Foreskin fibroblast (primary cell): ENCODE measurements at places on chromosomes 12 and 14.

- no peak for DNase-seq
These were observed 7.7 kb upstream of the TMEM132D start for GRCh38 chr12:129911428-129912049.

- DNase-seq, result no peak
These were observed 50.5 kb downstream of the TTC9 start for GRCh38 chr14:70692210-70692609.

DNA sequence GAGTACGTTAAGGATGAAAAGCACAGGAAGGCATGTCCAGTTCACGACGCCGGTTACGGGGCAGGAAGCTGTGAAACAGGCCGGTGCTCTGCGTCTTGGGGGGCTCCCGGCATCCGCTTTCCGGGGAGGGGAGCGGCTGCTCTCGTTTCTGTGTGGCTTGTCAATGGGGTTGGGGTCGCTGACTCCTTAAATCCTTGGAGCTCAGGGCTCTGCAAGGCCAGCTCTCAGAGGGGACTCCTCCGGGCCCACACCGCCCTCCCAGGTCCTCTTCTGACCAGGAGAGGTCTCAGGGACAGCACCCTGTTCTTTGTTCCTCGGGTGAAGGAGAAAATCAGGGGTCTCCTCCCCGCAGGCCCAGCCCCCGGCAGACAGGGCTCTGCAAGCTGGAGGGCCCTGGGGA, 78.1 kb downstream of the GALNT9 start:
- no peak for DNase-seq

GRCh38 chr12:89468648-89469326, 55.8 kb downstream of the GALNT4 start:
- DNase-seq, result no peak

GRCh38 chr12:50120521-50120920, 8.5 kb downstream of the COX14 start:
- DNase-seq, result no peak

DNA sequence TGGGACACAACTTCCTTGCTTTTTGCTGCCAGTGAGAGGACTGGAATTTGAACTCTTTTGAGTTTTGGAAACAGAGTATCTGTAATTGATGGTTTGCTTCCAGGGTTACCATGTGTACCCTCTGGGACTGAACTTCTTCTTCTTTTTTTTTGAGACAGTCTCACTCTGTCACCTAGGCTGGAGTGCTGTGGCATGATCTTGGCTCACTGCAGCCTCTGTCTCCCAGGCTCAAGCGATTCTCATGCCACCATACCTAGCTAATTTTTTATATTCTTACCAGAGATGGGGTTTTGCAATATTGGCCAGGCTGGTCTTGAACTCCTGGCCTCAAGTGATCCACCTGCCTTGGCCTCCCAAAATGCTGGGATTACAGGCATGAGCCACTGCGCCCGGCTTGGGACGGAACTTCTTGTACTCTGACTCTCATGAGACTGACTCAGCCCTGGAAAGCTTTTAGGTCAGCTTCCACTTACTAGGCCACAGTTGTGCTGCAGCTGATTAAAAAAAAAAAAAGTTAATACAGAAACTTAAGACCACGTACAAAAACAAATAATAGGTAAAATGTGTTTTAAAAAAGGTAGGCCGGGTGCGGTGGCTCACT, 15.8 kb downstream of the SEL1L start:
- peak; percentile 57 for DNase-seq

DNA sequence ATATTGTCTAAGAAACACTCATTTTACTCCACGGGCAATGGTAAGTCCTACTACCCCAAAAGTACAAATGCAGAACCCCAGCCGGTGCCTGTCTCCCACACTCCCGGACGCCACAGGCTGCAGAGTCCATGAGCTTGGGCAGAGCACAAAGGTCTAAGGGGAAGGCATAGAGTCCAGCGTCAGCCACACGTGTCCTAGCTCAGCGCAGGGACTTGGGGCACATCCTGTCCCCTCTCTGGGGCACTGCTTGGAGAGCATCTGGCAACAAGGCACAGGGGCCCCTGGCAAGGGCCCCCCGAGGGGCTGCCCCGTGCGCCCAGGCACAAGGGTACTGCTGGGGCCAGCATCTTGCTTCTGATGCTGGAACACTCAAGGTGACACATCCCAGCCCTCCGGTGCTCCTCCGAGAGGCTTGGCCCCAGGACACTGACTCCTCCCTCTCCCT, 58.4 kb downstream of the BCL11B start:
- DNase-seq, result no peak

- DNase-seq, result peak; percentile 73
These were observed 57.5 kb downstream of the CALM1 start for GRCh38 chr14:90454041-90455000.

DNA sequence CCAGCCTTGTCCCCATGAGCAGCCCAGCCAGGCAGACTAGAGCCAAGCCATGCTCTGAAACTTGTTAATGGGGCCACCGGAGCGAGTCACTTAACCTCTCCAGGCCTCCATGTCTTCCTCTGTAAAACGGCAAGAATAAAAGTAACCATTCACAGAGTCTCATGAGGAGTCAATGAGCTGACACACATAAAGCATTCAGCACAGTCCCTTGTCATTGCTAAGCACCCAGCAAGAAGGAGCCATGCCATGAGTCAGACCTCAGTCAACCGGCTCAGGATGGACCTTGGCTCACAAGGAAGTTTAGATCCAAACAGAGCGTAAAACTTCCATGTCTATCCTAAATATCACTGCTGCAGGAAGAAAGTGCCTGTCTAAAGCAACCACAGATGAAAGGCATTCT, 10.6 kb downstream of the FICD start:
- peak; percentile 81 for DNase-seq

- no peak for DNase-seq
These were observed 1.3 kb upstream of the CORO1C start for GRCh38 chr12:108732489-108733229.

- DNase-seq, result no peak
These were observed 89.5 kb downstream of the TESC start for GRCh38 chr12:117009759-117010158.

DNA sequence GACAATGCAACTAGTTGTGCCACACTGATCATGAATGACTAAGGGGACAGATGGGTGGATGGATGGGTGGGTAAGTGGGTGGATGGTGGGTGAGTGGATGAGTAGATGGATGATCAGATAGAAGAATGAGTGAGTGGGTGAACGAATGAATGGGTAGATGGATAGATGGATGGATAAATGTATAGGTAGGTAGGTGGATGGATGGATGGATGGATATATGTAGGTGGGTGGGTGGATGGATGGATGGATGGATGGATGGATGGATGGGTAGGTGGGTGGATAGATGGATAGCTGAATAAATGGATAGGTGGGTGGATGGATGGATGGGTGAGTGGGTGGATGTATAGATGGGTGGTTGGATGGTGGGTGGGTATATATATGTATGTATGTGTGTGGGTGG, 348.8 kb upstream of the FKBP4 start:
- DNase-seq, result no peak

DNA sequence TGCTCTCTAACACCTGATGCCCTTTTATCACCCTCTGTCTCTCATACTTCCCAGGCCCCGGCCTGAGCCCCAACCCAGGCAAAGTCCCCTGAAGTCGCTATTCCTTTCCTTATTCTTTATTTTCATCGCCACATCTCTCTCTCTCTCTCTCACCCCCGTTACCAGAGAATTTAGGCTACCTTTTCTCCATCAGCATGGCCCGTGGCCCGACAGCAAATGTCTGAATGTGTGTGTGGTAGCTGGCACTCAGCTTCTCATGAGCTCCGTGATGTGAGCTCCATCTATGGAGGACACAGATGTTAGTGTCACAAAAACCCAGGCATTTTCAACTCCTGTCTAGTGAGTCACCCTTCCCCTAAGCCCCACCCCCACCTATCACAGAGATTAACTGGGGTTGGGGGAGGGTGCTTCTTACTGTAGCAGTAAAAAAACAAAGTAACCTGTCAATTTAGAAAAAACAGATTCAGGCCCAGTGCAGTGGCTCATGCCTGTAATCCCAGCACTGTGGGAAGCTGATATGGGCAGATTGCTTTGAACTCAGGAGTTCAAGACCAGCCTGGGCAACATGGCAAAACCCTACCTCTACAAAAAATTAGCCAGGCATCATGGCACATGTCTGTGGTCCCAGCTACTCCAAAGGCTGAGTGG, 53.8 kb downstream of the VCPKMT start:
- peak; percentile 80 for DNase-seq

DNA sequence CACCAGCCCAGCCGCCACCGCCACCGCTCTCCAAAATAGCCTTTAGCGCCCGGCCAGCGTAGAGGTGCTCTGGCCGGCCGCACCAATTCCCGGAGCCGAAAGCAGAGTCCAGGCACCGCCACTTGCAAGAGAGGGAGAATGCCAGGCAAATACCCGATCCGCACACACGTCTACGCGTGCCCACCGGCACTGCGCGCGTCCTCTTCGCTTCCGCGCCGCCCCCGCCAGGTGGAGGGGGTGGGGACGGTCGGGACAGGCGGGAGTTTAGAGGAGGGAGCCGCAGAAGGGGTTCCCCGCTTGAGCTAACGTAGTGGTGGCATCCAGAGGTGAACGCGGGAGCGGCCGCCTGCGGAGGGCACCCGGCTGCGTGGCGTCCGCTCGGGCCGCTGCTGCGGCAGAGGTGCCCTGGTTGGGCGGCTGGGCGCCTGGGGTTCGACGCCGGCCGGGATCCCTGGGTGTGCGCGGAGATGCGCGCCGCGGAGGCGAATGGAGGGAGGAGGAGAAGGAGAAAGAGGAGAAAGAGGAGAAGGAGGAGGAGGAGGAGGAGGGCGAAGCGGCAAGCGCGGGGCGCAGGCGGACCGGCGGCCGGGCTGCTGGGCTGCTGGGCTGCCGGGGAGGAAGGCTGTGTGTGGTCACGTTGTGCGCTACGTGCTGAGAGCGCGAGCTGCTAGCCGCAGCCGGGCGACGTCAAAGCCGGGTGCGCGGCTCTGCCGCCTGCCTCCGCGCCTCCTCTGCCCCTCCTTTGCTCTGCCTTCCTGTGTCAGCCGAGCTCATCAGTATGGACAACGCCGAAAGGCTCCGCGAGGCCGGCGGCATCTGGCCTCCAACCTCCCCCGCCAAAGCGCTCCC, at the start of gene MDGA2:
MDGA2 (minus strand) TSS at position 140 of the 849 bp plus-strand sequence.
- DNase-seq, result no peak

- DNase-seq, result peak; percentile 81
These were observed 6.2 kb downstream of the FOXJ2 start for GRCh38 chr12:8038659-8039114.

DNA sequence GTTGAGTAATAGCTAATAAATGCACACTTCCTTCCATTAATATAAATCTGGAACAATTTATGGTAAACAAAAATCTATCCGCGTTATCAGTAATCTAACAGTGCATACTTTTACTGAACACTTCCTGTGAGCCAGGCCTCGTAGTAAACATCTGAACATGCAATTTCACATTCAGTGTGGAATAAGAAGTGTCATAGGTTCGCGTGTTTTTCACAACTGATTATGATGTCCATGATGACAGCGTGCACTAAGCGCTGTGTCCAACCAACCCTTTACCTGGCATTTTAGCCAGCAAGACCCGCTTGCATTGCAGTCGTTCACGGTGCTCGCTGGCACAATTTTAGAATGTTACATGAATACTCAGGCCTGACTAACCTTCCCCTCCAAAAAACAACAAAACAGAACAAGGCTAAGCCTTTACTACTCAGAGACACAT, 2.1 kb downstream of the PNMA1 start:
- no peak for DNase-seq

DNA sequence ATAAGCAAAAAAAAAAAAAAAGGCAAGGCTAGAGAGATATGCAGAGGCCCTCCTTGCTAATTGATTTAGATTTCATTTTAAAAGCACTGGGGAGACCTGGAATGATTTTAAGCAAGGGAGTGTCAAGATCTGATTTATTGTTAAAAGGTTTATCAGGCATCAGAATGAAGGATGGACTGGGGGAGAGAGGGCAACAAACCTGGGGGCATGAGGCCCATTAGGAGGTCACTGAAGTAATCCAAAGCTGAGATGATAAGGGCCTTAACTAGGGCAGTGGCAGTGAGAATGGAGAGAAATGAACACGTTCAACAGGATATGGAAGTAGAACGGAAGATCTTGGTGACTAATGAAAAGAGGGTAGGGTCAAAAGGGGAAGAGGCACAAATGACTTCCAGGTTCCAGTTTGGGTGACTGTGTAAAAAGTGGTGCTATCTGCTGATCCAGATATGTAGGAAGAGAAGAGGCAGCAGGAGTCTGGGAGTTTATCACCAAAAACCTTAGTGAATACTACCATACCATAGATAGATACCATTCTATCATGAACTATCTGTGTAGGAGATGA, 24.0 kb downstream of the KITLG start:
- DNase-seq, result peak; percentile 10

DNA sequence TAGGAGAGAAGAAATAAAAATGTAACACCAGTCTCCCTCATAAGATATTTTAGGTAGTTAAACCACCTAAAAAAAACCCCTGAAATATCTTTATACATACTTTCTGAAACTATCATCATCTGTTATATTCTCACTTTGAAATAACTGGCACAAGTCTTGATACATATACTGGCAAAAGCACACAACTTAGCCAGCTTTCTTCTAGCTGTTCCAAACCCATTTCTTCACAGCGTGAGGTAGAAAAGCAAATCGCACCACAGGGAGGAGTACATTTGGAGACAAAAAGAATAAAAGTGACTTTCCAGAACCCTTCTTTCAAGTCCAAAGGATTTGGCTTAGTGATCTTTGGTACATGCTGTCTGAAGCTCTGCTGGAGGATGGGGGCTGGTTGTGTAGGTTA, 78.5 kb downstream of the RERG start:
- DNase-seq, result no peak

GRCh38 chr12:112140728-112141127, 15.4 kb downstream of the TRAFD1 start:
- DNase-seq, result no peak

GRCh38 chr14:90803249-90803648, 13.0 kb downstream of the TTC7B start:
- DNase-seq, result no peak
